ENCODE measurements at places on chromosomes 1 and 21.
A peak's percentile ranks its signal among the peaks of the same experiment; 100 is the strongest.

DNA sequence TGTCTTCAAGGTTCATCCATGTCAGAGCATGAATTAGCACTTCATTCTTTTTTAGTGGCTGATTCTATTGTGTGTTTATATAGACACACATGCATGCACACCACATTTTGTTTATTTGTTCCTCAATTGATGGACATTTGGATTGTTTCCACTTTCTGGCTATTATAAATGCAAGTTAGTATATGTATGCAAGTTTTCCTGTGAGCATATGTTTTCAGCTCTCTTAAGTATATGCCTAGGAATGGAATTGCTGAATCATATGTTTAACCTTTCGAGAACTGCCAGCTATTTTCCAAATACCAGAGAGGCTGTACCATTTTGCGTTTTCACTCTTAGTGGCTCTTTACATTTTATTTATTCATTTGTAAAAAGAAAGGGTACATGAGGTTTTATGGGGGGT lies 109.9 kb upstream of the KIAA1614 start:
- DNase-seq = no peak

- no peak for DNase-seq
Observed at GRCh38 chr1:240833075-240833474, 221.1 kb upstream of the GREM2 start.

DNA sequence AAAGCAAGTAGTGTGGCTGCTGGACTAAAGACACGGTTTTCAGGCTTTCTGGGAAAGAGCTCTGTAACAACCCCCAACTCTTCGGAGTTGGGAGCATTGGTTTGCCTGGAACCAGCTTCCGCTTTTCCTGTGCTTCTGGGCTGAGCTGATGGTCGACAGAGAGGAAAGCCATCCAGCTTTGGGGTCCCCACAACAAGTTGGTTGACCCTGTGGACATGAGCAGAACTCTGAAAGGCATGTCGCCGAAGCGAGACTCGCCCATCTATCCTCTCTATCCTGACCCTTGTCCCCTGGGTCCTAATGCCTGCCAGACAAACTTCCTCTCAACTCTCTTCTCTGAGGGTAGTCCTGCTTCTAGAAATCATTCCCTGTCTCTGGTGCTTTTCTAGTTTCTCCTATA lies 31.9 kb upstream of the FCGR2A start:
- no peak for DNase-seq

- DNase-seq = no peak
Observed at GRCh38 chr1:8384088-8384487, 66.2 kb downstream of the SLC45A1 start.

- DNase-seq = no peak
Observed at GRCh38 chr1:33270379-33270778, 14.1 kb downstream of the ZNF362 start.

- DNase-seq = no peak
Observed at GRCh38 chr21:45477176-45478114, 64.8 kb downstream of the SLC19A1 start.

- DNase-seq = peak; percentile 79
Observed at GRCh38 chr1:229661022-229661877, 35.2 kb downstream of the URB2 start.

- DNase-seq = no peak
Observed at GRCh38 chr1:208387908-208388811, 144.0 kb upstream of the PLXNA2 start.

- no peak for DNase-seq
Observed at GRCh38 chr1:231500666-231501065, 27.8 kb upstream of the TSNAX start.

DNA sequence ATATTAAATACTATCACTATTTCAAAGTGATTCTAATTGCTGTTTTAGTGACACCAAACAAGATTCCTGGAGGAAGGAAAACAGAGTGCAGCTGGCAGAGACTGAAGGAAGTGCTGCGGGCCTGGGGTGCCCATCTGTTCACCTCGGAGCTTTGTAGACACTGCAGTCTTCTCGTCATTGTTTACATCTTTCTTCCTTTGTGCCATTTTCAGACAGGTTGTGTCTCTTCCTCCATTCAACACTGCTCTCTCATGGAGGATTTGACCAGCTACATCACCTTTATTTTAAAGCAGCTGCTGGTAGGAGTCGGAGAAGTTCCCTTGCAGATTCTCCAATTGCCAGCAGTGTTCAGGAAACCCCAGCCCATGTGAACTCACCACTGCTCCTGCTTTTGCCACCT lies 37.3 kb downstream of the ABCA4 start:
- DNase-seq = no peak

GRCh38 chr1:109369167-109369746 lies 28.5 kb downstream of the SORT1 start:
- DNase-seq = no peak

DNA sequence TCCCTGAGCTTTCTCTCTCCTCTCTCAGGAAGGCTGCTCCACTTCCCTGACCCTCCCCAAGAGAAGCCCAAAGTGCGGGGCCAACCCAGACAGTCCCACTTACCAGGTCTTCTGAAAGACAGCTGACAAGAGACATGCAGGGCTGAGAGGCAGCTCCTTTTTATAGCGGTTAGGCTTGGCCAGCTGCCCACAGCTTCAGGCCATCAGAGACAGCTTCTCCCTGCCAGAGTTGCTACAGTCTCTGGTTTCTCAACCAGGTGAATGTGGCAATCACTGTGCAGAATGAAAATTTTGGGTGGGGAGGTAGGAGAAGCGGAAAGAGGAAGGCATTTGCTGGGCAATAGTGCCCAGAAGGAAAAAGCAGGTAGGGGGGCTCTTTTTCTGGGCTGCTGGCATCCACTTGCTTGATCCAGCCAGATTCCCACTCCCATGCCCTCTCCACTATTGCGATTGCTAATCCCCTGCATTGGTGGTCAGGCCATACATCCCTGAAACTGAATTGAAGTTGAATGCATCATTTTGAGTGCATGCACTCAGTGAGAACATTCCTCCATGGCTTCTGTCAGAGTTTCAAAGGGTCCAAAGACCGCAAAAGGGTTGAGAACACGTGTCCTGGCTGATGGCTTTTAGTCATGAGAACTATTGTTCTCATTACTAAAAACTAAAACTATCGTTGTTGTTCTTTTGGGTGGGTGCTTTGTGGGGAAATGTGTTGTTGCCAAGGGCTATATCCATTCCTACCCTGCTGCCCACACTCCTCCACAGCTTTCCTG lies at the start of gene S100A8:
TSS of gene S100A8 (minus strand) at position 136 of the 773 bp plus-strand sequence. CDS start 538 bp downstream, outside the sequence.
- DNase-seq = no peak

DNA sequence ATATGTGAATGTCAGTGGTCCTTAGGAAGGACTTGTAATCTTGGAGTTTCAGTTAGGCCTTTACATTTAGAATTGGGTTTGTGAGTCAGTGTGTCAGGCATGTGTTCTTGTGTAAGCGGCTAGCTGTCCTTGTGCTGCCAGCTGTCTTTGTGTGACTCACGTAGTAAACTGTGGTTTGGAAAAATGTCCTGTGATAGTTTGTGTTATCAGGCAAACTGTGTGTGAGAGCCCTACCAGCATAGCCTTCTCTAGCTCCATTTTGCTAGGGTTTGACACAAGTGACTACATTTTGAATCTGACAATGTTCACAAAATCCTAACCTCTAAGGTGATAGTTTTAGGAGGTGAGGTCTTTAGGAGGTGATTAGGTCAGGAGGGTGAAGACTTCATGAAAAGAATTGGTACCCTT lies 6.9 kb upstream of the SLC35D1 start:
- no peak for DNase-seq
